MG63 (cell line): ENCODE measurements at places on chromosomes 4 and X.

GRCh38 chr4:41339812-41340809 lies 83.4 kb downstream of the UCHL1 start:
- DNase-seq: peak; percentile 6

- DNase-seq: no peak
Measured at GRCh38 chrX:16702700-16703599, 9.5 kb downstream of the CTPS2 start.

DNA sequence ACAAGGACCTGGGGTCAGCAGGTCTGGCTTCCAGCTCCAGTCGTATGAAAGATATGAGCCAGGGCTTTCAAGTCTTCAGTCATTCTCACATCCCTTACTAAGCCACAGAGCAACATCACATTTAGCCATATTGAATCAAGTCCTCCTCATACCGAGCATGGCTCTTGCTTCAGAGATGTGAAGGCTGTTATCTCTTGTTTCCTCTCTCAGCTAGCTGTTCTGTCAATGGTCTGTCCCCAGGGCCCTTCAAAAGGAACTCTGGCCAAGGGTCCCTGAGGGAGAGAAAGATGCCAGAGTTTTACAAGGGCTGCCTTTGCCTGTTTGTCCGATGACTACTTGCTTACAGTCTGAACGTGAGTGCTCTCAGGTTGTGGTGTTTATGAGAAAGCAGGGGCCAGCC lies 30.5 kb downstream of the DOCK11 start:
- DNase-seq: no peak

DNA sequence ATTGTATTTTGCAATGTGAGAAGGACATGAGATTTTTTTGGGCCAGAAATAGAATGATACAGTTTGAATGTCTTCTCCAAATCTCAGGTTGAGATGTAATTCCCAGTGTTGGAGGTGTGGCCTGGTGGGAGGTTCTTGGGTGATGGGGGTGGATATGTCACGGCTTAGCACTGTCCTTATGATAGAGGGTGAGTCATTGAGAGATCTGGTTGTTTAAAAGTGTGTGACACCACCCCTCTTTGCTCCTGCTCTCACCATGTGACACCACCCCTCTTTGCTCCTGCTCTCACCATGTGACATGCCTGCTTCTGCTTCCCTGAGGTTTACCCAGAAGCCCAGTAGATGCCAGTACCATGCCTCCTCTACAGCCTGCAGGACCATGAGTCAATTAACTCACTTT lies 1226.9 kb downstream of the PCDH7 start:
- no peak for DNase-seq

- DNase-seq: no peak
Measured at GRCh38 chrX:47558436-47558835, 2.6 kb upstream of the ARAF start.

GRCh38 chr4:173414456-173414855 lies 15.5 kb upstream of the SCRG1 start:
- no peak for DNase-seq

DNA sequence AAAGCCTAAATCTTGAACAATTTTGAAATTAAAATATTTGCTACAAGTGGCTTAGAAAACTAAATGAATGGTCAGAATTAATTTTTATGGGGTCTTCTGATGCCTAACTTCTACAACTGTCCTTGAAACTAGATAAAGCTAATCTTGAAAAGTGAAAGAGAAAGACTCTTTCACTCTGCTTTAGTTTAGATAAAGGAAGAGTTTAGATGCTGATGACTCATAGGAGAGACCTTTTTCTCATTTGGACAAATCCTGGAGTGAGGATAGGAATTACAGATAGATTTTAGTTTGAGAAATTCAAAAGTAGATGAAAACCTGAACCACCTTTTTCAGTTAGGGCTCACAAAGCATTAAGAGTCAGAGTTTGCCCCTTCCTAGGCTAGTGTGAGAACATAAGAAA lies 342.3 kb upstream of the GRID2 start:
- DNase-seq: no peak

- DNase-seq: peak; percentile 48
Measured at GRCh38 chr4:101393256-101393655, 45.9 kb upstream of the PPP3CA start.

DNA sequence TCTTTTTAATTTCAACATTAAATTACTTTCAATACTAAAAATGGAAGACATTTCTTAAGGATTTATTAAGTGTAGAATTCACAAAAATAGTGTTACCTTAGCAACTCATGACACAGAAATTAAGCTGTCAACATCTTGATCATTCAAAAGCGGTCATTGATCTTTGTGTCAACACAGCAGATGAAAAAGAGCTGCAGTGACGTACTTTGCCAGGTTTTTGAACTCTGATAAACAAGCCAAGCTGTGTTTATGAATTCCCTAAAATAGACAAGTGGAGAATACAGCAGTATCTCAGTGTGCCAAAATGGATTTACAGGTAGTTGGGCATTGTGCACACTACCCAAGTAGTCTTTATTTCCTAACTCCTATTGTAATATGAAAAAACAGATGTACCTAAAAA lies 1141.8 kb upstream of the PCDH7 start:
- no peak for DNase-seq

DNA sequence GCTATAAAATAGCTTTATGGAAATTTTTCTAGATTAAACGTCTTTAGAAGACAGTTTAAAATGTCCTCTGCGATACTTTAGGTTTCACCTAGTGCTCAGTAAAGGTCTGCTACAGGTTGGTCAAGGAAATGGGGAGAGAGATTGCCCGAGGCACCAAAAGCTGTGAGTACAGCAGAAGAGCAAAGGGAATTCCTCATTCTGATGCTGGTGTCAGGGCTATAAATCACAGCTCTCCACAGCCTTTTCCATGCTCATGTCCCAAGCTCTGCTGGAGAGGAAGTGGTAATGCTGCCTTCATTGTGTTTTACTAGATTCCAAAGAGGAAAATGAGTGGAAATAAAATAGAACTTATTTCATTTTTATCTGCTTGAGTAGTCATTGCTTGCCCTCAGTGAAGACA lies 2060.4 kb downstream of the ARAP2 start:
- DNase-seq: no peak
